ENCODE measurements at places on chromosomes 13 and 19. TPM values are rescaled to one million over a fixed set of nuclear protein-coding genes. Genes with fewer than 3 reads are reported as not detected.

The PROZ gene
- not detected for polyA plus RNA-seq

The IFNL1 gene
- not detected for polyA plus RNA-seq

The ISOC2 gene
- 22.1 TPM for polyA plus RNA-seq

The TMEM86B gene
- 0.29 TPM for polyA plus RNA-seq

DNA sequence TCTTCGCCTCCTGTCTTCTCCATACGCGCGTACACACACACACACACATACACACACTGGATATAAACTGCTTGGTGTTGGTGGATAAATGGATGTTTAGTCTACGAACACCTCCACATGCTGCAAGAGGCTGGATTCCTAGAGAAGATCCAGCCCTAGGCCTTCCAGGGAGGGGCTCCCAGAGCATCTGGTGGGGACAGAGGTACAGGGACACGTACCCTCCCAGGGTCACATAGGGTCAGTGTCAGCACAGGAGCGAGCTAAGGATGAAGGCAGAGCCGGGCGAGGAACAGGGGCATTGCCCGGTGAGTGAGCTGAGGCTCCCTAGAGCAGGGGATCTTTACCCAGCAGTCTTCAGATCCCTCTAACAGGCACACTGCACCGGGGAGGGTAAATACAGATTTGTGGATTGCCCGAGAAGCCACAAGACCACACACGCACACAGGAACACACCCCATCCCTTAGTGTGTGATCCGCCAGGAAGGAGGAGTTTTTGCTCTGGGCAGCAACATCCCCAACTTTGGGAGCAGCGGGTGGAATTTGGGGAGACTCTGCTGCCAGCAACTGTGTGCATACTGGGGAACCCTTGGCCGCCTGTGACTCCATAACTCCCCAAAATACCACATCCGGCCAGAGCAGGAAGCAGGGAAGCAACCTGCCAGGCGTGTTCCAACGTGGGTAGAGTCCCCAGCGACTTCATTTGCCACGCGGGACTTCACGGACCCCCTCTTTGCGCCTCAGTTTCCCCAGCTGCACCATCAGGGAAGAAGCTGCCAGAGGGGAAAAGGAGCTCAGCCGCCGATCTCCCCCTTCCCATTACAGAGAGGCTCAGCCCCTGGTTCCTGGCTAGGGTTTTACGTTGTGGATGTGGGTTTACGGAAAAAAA lies 5.8 kb upstream of the TLE2 start:
- no peaks in the 10 kb centered on the region for H3K27me3 ChIP-seq
- peak overlapping the region; percentile 95 for H3K4me3 ChIP-seq
- no peak for DNase-seq
- H3K4me1 ChIP-seq, result peaks cover 38% of the 10 kb centered on the region
- H3K36me3 ChIP-seq, result no peaks in the 10 kb centered on the region
- H3K27ac ChIP-seq, result peak overlapping the region; percentile 97

DNA sequence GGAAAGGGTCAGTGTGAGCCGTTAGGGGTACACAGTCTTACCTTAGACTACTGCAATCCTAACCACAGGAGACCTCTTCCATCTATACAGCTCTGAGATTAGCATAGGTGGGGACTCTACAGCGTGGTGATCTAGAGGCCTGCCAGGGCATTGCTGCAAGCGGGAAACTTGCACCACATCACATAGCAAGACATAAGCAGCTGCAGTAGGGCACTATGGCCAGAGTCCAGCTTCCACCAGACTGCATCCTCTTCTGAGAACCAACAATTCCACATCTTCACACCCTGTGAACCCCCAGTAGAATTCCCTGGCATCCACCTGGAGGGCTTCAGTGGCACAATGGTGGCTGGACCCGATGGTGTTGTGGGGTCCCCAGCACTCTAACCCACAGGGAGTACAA lies 1564.3 kb upstream of the PRR20A start:
- H3K4me1 ChIP-seq, result no peaks in the 10 kb centered on the region
- DNase-seq, result no peak
- no peak overlapping the region for H3K27ac ChIP-seq
- H3K36me3 ChIP-seq, result no peaks in the 10 kb centered on the region
- no peaks in the 10 kb centered on the region for H3K27me3 ChIP-seq

- peaks cover 13% of the 10 kb centered on the region for H3K4me1 ChIP-seq
- H3K36me3 ChIP-seq, result no peaks in the 10 kb centered on the region
- H3K4me3 ChIP-seq, result no peak overlapping the region
- DNase-seq, result no peak
Measured at GRCh38 chr19:10817291-10818038, 18.5 kb downstream of the TMED1 start.

DNA sequence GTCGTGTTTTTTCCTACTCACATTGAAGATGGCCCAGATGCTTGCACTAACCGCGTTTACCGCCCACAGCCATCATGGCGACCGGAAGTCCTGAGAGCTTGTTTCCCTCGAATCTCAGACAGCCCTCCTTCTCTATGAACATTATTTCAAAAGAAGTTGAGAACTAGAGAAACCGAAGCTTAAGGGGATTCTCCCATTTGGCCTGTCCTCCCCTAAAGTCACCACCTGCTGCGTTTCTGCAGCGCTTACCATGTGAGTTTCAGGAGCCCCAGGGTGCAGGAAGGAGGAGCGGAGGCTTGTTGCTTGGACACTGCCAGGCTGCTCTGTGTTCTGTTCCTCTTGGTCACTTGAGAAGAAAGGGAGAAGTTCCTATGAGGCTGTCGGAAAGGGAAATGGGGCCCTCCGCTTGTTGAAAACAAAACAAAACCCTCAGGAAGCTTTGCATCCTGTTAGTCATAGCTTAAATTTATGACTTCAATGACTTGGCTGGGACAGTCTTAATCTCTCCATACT lies 6.2 kb downstream of the CARD8 start:
- peak overlapping the region; percentile 79 for H3K27ac ChIP-seq
- H3K4me3 ChIP-seq, result peak overlapping the region; percentile 95
- no peaks in the 10 kb centered on the region for H3K27me3 ChIP-seq
- DNase-seq, result peak; percentile 65
- peaks cover 29% of the 10 kb centered on the region for H3K4me1 ChIP-seq

All from naive B cell (primary cell).